Stimulated activated CD8-positive, alpha-beta memory T cell treated with anti-CD3 and anti-CD28 coated beads, Interleukin-12 subunit alpha, Interleukin-12 subunit beta, amount 100 ng/mL, for 1 hour (primary cell): ENCODE measurements at places on chromosomes 2 and 18.

DNA sequence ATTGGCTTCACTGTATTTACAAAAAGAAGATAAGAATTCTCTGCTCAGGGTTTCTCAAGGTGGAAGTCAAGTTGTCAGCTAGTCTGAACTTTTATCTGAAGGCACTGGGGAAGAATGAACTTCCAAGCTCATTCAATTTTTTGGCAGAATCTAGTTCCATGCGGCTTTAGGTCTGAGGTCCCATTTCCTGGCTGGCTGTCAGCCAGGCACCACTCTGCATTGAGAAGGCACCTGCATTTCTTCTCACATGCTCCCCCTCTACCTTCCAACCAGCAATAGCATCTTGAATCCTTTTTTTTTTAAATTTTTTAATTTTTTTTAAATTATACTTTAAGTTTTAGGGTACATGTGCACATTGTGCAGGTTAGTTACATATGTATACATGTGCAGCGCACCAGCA lies 46.2 kb upstream of the RPE start:
- no peak for DNase-seq

- DNase-seq: no peak
These were observed 16.3 kb upstream of the HPCAL1 start for GRCh38 chr2:10286216-10287037.

DNA sequence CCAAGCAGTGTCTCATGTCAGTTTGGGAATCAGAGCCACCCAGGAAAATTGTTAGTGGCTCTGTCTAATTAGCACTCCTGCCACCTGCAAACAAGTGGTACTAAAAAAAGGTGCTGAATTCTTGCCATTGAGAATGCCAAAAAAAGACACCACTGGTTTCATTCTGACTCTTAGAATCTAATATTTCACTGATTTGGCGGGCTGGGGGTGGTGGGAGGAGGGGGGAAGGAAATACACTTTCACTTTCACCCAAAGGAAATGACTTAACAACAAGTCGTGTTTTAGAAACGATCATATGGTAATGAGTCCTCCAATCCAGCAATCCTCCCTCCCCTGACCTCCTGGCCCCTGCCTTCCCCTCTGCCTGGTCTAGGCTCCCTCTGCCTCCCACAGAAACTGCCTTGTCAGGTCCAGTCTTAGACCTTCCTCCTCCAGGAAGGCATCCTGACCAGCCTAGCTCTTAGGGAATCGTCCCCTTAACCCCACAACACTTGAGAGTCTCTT lies 4.4 kb upstream of the KLHL29 start:
- DNase-seq: no peak

GRCh38 chr2:238581126-238581525 lies 154.4 kb downstream of the ASB1 start:
- no peak for DNase-seq

GRCh38 chr2:160064916-160065315 lies 2.5 kb upstream of the PLA2R1 start:
- no peak for DNase-seq

GRCh38 chr2:170224692-170225294 lies 46.8 kb downstream of the MYO3B start:
- no peak for DNase-seq

- no peak for DNase-seq
These were observed 130.0 kb downstream of the CAPN13 start for GRCh38 chr2:30677231-30677630.

DNA sequence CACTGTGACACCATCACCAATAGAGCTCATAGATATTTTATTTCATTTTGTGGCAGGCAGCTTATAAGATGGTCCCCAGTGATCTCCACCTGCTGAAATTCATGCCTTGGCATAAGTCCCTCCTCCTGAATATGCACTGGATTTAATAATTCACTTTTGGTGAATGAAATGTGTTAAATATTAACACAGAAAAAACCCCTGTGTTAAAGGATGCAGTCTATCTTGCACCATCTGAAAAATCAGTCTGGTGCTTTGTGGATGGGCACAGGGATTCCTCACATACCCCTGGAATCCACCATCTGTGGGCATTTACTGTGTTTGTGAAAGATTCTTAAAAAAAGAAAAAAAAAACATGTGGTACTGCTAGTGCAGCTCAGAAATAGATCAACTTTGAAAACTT lies 26.1 kb upstream of the WIPF1 start:
- no peak for DNase-seq

GRCh38 chr2:236627841-236628240 lies 58.2 kb downstream of the ACKR3 start:
- DNase-seq: no peak

DNA sequence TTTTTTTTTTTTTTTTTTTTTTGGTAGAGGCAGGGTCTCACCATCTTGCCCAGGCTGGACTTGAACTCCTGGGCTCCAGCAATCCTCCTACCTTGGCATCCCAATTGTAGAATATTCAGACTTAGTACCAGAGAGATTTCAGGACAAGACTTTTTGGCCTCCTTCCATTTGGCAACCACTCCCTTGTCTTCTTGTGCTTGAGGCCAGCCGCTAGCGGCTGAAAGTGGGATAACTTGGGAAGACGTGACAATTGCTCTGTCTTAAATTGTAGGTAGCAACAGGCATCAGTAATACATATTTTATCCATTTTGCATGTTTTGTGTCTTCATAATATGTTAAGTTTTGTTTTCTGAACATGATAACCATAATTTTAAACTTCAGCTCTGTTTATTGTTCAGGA lies 53.3 kb upstream of the TTN start:
- no peak for DNase-seq

- no peak for DNase-seq
These were observed 1091.7 kb downstream of the TDRD15 start for GRCh38 chr2:22215517-22215916.

- no peak for DNase-seq
These were observed 460.7 kb upstream of the FANCL start for GRCh38 chr2:58701688-58702301.

- no peak for DNase-seq
These were observed 26.6 kb downstream of the MLPH start for GRCh38 chr2:237513693-237514092.

DNA sequence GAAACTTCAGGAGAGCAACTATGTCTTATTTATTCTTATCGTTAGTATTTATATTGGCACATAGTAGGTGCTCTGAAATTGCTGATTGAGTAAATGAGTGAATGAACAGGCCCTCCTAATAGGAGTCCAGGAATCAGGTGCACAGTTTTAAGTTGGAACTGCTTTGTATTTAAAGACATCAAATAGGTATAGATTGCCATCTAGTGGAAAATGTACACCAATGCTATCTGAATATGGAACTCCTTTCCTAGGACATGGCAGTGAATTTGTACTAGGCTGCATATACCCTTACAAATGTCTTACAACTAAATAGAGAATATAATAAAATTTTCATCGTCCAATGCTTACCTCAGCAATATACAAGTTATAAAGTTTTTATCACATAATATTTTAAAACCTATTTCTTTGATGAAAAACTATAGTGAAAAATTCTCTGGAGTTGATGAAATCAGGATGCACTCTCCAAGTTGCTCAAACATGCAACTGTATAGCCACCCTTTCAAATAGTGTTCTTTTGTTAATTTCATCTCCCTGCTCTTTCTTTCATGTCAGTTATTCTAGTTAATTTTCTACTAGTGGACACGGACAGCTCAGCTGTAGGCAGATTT lies 318.9 kb upstream of the SYT4 start:
- no peak for DNase-seq

GRCh38 chr2:110980339-110981062 lies 140.2 kb upstream of the BCL2L11 start:
- no peak for DNase-seq

GRCh38 chr2:238128534-238129001 lies 9.9 kb upstream of the KLHL30 start:
- DNase-seq: no peak
